ENCODE measurements at places on chromosomes 6 and 20.

GRCh38 chr6:110653381-110653780 is 161.9 kb downstream of the CDK19 start:
- no peak for DNase-seq

DNA sequence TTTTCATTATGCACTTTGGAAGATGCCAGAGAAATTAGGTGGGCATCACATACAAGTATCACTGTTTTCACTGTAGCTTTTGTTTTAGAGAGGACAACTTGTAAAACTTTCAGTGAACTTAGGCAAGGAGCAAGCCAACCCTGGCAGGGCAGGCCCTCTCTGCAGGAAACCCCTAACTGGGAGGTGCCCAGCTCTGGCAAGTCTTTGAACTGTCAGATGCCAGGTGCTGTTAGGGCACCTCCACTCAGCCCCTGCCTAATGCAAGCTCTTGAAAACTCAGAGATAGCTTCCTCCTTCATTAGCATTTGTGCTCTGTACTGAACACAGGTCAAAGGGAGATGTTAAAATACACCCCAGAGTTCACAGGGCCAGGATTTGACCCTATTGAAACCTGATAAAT is 774.2 kb upstream of the FLRT3 start:
- no peak for DNase-seq

GRCh38 chr6:139595183-139595582 is 220.7 kb upstream of the CITED2 start:
- no peak for DNase-seq

DNA sequence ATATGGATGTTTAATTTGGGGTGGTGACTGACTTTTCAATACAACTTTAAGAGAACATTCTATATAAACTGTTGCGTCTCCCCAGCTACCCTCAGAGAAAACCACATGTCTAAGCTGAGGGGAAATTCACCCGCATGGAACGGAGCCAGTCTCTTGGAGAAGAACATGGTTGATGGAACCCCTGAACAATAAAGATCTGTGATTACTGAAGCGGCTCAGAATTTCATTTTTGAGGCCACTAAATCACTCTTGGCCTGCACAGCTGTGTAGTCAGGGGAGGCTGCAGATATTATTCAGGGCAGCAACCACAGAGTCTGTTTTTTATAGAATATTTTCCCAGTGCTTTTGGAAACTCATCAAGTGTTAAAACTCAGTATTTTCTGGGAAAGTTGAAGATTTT is 73.8 kb downstream of the EYA4 start:
- DNase-seq: no peak

DNA sequence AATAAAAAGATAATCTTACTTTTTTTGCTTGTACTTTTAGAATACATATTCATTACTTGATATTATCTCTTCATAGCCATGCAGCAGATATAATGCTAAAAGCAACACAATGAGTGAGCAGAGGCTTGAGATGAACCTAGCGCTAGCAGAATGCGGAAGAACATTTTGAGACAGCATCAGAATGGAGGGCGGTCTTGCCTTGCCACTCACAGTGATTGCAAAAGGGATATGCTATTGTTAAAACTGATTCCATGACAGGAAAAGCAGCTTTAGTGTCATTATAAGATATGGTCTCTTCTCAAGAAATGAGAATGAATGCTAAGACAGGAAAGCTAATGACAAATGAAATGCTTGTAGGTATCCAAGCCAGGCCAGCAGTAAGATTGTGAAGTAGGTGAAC is 200.0 kb upstream of the GJE1 start:
- no peak for DNase-seq

GRCh38 chr6:408599-409102 is 17.1 kb downstream of the IRF4 start:
- no peak for DNase-seq

- DNase-seq: no peak
These were observed 51.4 kb downstream of the ERMARD start for GRCh38 chr6:169802790-169803189.

DNA sequence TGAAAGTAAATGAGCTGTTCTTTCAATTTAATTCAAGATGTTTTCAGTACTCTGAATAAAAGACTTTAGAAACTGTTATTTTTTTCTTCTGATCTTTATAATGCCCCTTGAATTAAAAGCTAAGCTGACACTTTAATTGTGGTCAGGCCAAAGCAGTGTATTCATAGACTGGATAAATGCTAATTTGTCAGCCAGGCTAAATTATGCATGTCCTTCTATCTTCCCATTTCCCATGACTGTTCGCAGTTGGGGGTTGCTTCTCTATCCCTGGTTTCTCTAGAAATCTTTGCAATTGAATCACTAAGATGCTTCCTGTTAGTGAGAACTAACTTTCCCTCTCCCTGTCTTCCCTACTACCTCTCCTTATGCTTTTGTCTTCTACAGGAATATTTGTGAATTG is 396.2 kb downstream of the RFPL4B start:
- DNase-seq: no peak

- DNase-seq: no peak
These were observed 7.0 kb upstream of the PLTP start for GRCh38 chr20:45918779-45919537.

DNA sequence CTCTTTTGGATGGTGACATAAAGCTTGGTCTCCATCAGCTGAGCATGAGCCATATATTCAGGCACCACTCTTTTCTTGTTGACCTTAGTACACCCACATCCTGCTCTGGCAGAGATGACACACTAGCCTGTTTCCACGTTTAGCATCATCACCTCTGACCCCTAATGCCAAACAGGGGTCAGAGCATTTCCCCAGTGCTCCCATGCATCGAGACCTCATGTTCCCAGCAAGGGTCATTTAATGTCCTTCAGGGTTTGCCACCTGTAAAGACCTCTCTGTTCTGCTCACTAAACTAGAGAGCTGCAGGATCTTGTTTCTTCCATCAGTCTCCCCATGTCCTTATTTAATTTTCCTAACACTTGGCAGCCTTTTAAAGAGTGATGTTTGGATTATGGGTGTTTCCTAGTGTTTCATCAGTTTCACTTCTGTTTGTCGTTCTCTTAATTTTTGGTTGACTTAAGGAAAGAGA is 97.5 kb downstream of the AIG1 start:
- DNase-seq: no peak

DNA sequence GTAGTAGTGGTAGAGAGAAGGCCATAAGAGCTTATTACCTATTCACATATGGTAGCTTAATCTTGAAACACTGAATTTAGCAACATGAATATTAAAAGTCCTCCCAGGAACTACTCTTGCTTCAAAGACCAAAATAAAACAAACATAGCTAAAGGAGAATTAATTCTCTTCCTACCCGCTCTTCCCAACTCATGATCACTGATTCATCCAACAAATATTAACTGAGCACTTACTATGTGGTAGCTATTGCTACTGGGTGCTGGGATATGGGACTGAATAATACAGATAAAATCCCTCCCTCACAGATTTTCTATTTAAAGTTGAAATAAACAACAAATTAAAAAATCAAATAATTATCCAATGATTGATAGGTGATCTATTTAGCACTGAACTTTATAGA is 287.1 kb downstream of the BTBD9 start:
- DNase-seq: no peak

DNA sequence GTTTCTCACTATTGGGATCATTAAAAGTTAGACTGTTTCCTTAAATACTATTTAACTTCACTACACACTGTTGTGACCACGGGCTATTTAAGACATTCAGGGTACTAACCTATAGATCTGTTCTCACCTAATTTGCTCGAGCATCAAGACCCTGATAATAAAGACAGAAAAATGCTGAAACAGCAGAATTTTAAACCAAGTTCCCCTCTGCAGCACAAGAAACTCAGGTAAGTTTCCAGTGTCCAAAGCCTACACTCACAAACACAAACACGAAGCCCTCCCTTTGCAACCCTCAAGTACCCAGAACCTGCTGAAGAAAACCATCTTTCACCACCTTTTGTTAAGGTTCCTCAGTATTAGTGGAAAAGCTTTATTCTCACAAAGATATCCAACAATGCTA is 4.0 kb downstream of the SNX5 start:
- no peak for DNase-seq

- no peak for DNase-seq
These were observed 21.9 kb upstream of the CHMP4B start for GRCh38 chr20:33789109-33789857.

DNA sequence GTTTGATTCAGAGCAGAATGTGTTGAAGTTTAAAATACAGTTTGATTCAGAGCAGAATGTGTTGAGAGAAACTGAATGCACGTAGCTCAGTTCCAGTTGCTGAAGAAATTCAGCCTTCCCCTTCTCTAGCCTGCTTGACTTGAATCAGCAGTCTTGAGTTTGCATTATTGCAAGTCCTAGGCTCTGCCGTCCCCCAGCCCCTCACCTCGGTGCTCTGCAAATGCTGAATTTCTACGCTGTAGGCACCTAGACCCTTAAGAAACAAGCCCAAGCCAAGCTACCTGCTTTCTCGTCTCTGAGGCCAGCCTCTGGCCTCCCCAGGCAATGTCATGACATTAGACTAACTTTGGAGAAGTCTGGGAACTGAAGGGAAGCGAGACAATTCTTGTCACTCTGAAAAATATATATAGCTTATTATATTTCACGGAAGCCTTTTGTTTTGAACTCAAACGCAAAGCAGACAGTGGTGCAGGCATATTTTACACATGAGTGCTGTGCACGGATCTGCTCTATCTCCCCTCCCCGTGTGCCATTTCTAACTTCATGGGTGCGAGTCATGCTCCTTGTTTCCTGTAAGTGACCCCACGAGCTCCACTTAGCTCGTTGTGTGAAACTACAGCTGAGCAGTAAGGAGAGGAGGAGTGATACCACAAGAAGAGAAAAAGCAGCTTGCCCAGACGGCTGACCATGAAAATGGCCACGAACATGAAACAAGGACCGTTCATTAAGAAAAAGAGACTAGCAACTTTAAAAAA is 71.4 kb upstream of the DUSP22 start:
- no peak for DNase-seq

DNA sequence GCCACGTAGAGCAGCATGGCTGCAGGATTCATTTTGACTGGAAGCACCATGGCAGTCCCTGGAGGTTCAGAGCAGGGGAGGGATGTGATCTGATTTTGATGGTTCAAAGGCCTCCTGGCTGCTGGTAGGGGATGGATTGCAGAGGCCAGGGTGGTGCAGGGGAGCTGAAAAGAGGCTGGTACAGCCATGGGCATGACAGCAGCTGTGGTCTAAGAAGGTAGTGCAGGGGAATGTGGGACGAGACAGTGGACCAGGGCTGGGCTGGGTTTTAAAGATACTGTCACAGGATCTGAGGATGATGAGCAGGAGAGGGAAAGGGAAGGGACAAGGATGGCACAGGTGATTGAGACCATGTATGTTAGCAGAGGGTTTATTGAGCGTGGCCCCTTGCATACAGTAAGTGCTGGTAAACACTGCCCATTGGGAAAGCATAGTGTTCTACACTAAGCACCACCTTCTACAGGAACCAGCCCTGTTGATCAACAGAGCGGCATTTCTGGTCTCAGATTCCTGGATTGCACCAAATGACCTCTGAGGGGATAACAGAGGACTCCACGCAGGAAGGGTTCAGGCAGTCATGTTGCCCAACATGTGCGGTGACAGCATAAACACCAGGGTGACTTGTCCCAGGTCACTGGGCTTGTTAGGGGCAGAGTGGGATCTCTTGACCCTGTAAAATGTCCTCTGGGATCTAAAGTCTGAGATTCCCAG is 14.5 kb upstream of the SIRPA start:
- DNase-seq: no peak

- no peak for DNase-seq
These were observed 113.7 kb downstream of the FAM217A start for GRCh38 chr6:3965071-3965718.

DNA sequence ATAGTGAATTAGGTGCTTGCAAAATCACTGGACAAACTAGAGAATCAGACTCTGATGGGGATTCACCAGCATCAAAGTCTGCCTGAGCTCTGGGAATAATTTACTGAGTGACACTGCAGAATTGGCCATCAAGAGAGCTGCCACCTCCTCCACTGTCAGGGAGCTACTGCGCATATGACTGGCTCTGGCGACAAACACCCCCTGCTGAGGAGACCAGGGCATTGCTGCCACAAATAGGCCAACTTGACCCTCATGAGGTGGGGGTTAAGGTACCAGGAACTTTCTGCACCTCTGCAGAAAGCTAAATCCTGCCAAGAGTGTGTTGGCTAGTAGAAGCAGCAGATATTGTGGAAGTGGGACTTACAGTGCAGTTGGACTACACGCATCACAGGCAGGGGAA is 88.0 kb downstream of the CDS2 start:
- DNase-seq: no peak

- no peak for DNase-seq
These were observed 45.3 kb upstream of the DSN1 start for GRCh38 chr20:36818861-36819260.

DNA sequence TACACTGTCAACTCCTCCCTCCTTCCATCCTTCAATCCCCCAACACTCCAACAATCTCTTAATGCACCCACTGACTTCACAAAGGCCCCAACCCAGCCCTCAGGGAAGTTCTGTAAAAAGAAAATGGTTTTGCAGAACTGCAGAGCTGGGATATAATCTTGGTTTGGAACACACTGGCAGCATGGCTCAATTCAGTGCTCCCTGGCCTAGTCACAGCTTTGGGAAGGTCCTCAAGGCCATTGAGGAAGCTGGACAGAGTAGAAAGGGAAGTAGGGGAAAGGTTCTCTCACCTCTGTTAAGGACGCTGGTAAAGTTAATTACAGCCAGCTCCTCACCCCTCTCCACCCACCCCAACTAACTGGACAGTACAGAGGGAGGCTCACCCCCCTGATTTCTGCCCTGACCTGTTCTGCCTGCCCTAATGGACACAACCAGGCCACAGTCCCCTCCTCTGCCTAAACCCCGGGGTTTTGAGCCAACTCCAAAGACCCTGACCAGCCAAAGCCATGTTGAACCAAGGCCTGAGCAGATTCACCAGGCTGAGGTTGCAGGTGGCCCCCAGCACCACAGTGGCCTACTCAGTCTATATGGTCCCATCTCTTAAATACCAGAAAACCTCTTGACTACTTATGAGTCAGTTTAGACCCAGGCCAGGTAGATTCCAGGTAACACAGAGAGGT is 49.2 kb downstream of the MAFB start:
- no peak for DNase-seq

- no peak for DNase-seq
These were observed 785 bp upstream of the ULBP3 start for GRCh38 chr6:150069706-150070105.

DNA sequence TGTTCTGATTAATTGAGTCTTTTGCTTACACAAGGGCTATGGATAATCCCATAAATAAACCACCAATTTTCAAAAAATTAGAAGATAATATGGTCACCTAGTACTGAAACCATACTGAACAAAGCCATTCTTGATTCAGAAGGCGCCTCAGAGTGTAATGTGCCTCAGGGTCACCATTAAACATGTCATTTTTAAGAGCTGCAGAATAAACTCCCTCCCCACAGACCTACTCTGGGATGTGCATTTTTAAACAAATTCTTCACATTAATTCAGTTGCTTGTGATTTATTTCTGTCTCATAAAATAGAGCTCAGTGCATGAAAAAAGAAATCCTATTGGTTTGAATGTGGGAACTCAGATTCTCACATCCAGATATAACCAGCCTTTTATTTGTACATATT is 202.1 kb upstream of the HEY2 start:
- no peak for DNase-seq

DNA sequence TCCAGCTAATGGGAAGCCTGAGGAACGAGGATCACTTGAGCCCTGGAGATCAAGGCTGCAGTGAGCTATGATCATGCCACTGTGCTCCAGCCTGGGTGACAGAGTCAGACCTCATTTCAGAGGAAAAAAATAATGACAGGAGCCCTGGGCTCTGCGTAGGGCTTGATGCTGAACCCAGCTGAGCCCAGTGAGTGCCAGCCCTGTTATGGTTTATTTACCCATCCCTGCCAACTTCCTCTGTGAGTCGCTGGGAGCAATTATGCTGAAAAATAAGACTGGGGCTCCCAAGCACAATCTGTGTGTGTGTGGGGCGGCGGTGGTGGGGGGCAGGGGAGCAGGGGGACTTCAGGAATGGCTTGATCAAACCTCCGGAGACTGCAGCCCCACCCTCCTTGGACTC is 75.9 kb upstream of the PMEPA1 start:
- no peak for DNase-seq

Measured in CD4-positive, alpha-beta T cell treated with Interleukin-10 for 1 hour (primary cell).